ENCODE measurements at places on chromosomes 16 and 17.

DNA sequence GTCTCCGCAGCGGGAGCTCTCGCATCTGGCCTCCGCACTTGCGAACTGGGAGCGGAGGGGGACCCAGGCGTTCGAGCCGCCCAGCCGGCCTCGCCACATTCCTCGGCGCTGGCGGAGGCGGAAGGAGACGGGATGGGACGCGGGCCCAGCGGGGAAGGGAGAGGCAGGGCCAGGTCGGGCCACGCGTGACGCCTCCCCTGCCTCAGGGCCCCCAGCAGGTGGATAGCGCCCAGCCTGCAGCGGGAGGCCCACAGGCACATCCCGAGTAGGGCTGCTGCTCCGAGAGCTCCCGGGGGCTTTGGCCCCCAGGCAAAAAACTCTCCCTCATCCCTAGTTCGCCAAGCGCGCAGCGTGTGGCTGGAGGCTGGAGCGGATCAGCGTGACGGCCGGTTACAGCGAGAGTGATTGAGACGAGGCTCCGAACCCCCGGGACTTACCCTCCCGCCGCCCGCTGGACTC is 800 bp downstream of the PLEKHH3 start:
- peak; percentile 43 for DNase-seq

- no peak for DNase-seq
Observed at GRCh38 chr17:859824-860195, 77.7 kb downstream of the MRM3 start.

DNA sequence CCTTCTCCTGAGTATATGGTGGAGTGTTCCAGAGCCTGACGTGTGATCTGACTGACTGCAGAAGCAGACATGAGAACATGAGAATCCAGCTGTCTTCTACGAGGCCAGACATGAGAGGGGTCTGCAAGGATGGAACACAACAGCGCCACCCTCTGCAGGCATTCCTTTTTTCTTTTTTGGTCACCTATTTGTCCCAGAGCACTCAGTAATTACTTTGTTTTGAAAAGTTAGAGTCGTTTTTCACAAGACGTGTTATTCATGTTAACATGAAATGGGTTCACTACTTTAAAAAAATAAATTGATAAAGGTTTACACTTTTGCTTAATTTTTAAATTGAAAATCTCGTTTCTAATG is 43.8 kb upstream of the ATP2A3 start:
- peak; percentile 15 for DNase-seq

DNA sequence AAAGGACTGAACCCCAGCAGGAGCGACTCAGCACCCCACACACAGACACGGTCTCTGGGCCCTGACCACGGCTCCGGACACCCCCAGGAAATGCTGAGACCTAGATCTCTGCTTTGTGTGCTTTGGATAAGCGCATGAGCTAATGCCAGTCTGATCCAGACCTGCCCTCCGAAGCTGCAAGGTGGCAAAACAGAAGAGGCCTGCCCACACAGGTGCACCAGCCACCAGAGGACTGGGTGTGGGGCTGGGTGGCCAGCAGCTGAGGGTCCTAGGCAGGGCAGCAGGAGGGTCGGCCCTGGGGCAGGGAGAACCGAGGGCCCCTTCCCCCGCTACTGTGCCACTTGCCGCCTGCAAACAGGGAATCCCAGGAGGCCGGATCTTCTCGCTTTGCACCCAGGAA is 30.7 kb upstream of the EIF1 start:
- no peak for DNase-seq

DNA sequence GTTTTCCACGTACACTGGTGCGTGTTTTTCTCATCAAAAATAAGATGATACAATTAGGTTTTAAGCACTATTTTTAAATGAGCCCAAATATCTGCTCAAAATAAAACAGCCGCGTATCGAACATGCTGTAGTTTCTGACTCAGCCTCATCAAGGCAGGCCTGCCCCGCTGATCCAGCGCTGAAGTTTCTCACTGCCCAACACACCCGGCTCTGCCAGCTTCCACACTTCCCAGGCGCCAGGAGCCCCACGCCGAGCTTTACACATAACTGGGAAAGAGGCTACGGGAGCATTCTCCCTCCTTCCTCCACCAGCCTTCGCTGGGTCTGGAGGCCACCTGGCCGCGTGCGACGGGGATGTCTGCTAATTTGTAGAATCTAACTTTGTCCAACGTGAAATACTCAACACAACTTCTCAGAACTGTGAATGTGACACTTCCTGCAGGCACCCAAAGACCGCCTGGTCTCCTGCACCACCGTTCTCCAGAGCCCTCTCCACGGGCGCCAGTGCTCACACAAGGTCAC is 42.1 kb downstream of the MAP1LC3B start:
- no peak for DNase-seq

GRCh38 chr17:48814504-48814903 is 2.5 kb downstream of the TTLL6 start:
- DNase-seq = peak; percentile 74

Data from endothelial cell (in vitro differentiated cells).